CD4-positive, CD25-positive, alpha-beta regulatory T cell (primary cell): ENCODE measurements at places on chromosomes 6 and 20. TPM values are rescaled to one million over a fixed set of nuclear protein-coding genes. Genes with fewer than 3 reads are reported as not detected.

- no peak overlapping the region for H3K4me3 ChIP-seq
- no peak for DNase-seq
- H3K27ac ChIP-seq: no peak overlapping the region
- H3K36me3 ChIP-seq: no peaks in the 10 kb centered on the region
- no peaks in the 10 kb centered on the region for H3K27me3 ChIP-seq
- H3K4me1 ChIP-seq: no peaks in the 10 kb centered on the region
Observed at GRCh38 chr20:15506311-15506710, 1066.9 kb downstream of the KIF16B start.

DNA sequence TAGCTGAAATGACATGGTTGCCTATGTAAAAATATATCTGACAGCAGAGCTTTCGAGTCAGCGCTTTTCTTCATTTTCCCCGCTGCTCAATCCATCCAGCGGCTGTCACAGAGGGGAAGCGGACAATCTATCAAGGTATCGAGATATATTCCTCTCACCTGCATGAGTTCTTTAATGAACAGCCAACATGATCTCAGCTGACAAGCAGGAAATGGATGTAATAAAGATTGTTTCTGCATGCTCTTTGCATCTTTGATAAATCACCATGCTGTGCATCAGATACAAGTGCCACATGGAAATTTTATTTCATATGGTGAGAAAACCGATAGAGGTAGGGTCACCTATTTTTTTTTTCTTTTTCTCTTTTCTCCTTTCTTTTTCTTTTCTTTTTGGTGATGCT is 602.3 kb upstream of the MMS22L start:
- H3K27me3 ChIP-seq: no peaks in the 10 kb centered on the region
- H3K27ac ChIP-seq: no peak overlapping the region
- DNase-seq: no peak
- no peaks in the 10 kb centered on the region for H3K36me3 ChIP-seq

- H3K27me3 ChIP-seq: no peaks in the 10 kb centered on the region
- H3K36me3 ChIP-seq: peaks cover 58% of the 10 kb centered on the region
- DNase-seq: no peak
Observed at GRCh38 chr6:37280162-37280887, 22.4 kb upstream of the TMEM217 start.

GRCh38 chr20:8853805-8854338 is 215.0 kb upstream of the PLCB4 start:
- H3K36me3 ChIP-seq: no peaks in the 10 kb centered on the region
- H3K4me3 ChIP-seq: no peak overlapping the region
- H3K27me3 ChIP-seq: no peaks in the 10 kb centered on the region
- DNase-seq: peak; percentile 3

- no peaks in the 10 kb centered on the region for H3K27me3 ChIP-seq
- H3K4me1 ChIP-seq: no peaks in the 10 kb centered on the region
- no peaks in the 10 kb centered on the region for H3K36me3 ChIP-seq
- H3K4me3 ChIP-seq: no peak overlapping the region
- no peak for DNase-seq
Observed at GRCh38 chr20:24392612-24393011, 76.8 kb upstream of the SYNDIG1 start.

DNA sequence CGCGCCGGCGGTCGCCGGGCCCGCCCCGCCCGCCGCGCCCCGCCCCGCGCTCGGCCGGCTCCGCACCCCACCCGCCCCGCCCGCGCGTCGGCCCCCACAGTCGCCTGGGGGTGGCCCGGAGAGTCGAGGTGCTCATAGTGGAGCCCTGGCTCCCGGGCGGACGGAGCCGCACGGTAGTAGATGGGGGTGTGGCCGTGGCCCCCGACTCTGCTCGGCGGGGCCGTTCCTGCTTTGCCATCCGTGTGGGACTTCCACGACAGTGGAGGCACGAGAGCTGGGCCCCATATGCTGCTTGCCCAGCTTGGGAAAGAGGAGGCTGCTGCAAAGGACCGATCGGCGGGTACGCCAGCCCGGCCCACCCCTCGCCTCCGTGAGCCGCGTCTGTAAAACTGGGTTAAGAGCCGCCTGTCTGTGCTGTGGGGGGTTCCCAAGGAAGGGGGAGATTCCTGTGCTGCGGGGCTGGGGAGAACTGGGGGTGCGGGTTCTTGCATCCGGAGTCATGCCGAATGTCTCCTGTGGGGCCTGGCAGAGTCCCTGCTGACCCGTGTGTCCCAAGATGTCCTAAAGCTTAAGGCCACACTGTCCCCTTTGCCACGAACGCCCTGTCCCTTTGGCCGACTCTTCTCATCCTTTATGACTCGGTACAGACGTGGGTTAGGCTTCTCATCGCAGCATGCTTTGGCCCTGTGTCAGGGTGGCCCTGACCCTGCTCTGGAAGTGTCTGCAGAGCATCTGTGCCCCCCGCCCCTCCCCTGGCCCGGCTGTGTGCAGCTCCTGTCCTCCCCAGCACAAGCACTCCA is at the start of gene OPRL1:
Gene OPRL1, plus strand, starts transcription at position 70 of the 800 bp plus-strand sequence. CDS start 12,639 bp downstream, outside the sequence.
- no peak for DNase-seq
- H3K27ac ChIP-seq: peak within 1 kb of the TSS; percentile 68
- peaks cover 3% of the 10 kb centered on the region for H3K36me3 ChIP-seq
- H3K27me3 ChIP-seq: peaks cover 1% of the 10 kb centered on the region
- H3K4me3 ChIP-seq: peak within 1 kb of the TSS; percentile 78
- H3K4me1 ChIP-seq: peaks cover 62% of the 10 kb centered on the region

Gene KCNG1
- total RNA-seq: not detected

GRCh38 chr20:22663528-22664025 is 79.2 kb upstream of the FOXA2 start:
- H3K4me3 ChIP-seq: no peak overlapping the region
- no peak overlapping the region for H3K27ac ChIP-seq
- H3K36me3 ChIP-seq: no peaks in the 10 kb centered on the region
- H3K27me3 ChIP-seq: no peaks in the 10 kb centered on the region
- H3K4me1 ChIP-seq: no peaks in the 10 kb centered on the region

- H3K4me1 ChIP-seq: no peaks in the 10 kb centered on the region
- H3K36me3 ChIP-seq: no peaks in the 10 kb centered on the region
- DNase-seq: no peak
- no peaks in the 10 kb centered on the region for H3K27me3 ChIP-seq
Observed at GRCh38 chr20:43140726-43141125, 49.0 kb downstream of the PTPRT start.

Gene SNAP91
- not detected for total RNA-seq

- no peak overlapping the region for H3K4me3 ChIP-seq
- peaks cover 2% of the 10 kb centered on the region for H3K27me3 ChIP-seq
- no peaks in the 10 kb centered on the region for H3K36me3 ChIP-seq
- no peak for DNase-seq
- H3K27ac ChIP-seq: no peak overlapping the region
Observed at GRCh38 chr6:21327326-21328112, 266.0 kb upstream of the SOX4 start.

Gene CNR1
- total RNA-seq: not detected

GRCh38 chr6:74626288-74626687 is 579.6 kb downstream of the COL12A1 start:
- no peak overlapping the region for H3K4me3 ChIP-seq
- no peaks in the 10 kb centered on the region for H3K4me1 ChIP-seq
- H3K27ac ChIP-seq: no peak overlapping the region

DNA sequence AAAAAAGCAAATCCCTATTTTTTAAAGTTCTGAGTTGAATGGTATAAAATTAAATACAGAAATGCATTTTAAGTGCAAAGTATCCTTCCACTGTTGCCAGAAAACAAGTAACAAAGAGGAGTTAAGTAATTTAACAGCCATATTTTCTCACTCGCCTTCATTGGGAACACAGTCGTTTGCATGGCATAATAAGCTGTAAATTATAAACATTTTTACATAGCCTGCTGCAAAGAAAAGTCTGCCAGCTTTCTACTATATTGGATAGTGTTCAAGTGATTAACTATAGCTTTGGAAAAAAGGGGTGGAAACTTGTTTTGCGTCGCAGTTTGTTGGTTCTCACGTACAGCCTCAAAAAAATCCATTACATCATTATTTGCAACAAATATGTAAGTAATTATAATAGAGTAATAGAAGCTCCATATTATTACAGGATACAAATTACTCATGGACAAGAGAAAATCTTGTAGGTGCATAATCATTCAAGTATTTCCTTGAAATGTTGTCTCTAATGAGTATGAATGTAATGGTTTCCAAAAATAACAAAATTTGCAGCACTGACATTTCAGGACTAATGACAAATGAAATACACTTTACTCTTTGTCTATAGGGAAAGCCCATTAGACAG is 139.3 kb downstream of the PDSS2 start:
- H3K27me3 ChIP-seq: no peaks in the 10 kb centered on the region
- DNase-seq: no peak
- H3K4me1 ChIP-seq: no peaks in the 10 kb centered on the region
- H3K4me3 ChIP-seq: no peak overlapping the region
- no peaks in the 10 kb centered on the region for H3K36me3 ChIP-seq

DNA sequence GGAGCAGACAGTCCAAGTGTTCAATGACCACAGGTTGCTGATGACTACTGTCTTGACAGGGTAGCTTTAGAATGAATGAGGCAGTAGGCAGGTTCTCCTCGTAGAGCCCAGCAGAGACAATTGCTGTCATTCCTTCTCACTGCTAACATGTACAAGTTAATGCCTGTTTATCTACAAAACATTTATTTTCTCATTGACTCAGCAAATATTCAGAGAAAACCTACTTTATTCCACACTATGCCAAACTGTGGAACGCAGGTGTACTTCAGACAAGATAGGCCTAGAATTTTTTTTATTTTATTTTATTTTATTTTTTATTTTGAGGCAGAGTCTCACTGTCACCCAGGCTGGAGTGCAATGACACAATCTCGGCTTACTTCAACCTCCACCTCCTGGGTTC is 50.8 kb downstream of the ARHGAP18 start:
- no peaks in the 10 kb centered on the region for H3K4me1 ChIP-seq
- no peaks in the 10 kb centered on the region for H3K27me3 ChIP-seq

Gene LGSN
- total RNA-seq: 0.25 TPM

Gene BPIFB4
- total RNA-seq: not detected

- no peak for DNase-seq
- H3K4me1 ChIP-seq: no peaks in the 10 kb centered on the region
- H3K4me3 ChIP-seq: no peak overlapping the region
- no peaks in the 10 kb centered on the region for H3K27me3 ChIP-seq
- no peak overlapping the region for H3K27ac ChIP-seq
Observed at GRCh38 chr6:116783852-116784251, 18.3 kb upstream of the FAM162B start.

Gene BTNL2
- not detected for total RNA-seq

Gene EIF2S2
- total RNA-seq: 21.6 TPM

- H3K27me3 ChIP-seq: peaks cover 10% of the 10 kb centered on the region
- no peaks in the 10 kb centered on the region for H3K36me3 ChIP-seq
- H3K4me3 ChIP-seq: no peak overlapping the region
- H3K4me1 ChIP-seq: no peaks in the 10 kb centered on the region
- no peak for DNase-seq
Observed at GRCh38 chr6:6522709-6523108, 65.8 kb upstream of the LY86 start.

GRCh38 chr20:34708621-34709043 is 4.5 kb downstream of the TP53INP2 start:
- H3K4me3 ChIP-seq: no peak overlapping the region
- H3K27ac ChIP-seq: peak overlapping the region; percentile 88
- peaks cover 19% of the 10 kb centered on the region for H3K4me1 ChIP-seq

- H3K27ac ChIP-seq: no peak overlapping the region
- H3K36me3 ChIP-seq: no peaks in the 10 kb centered on the region
- no peaks in the 10 kb centered on the region for H3K27me3 ChIP-seq
- DNase-seq: no peak
Observed at GRCh38 chr6:14439419-14439818, 321.8 kb downstream of the CD83 start.

DNA sequence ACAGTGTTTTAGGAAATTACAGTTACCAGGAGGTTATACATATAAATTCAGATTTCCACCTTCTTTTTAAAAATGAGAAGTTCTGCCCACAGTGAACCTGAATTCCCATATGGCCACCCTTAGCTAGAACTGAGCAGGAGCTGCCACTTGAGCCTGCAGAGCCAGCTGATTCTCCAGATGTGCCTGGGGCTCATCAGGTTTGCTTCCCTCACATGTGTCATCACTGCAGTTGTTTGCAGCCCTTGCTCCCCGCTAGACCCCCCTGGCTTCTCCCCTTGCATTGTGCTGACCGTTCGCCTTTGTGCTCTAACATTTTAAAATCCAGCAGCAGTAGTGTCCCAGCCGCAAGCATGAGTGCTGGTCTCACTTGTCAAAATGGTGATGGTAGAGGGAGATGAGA is 131.1 kb downstream of the UTRN start:
- no peak overlapping the region for H3K27ac ChIP-seq
- H3K4me1 ChIP-seq: peaks cover 28% of the 10 kb centered on the region
- H3K27me3 ChIP-seq: no peaks in the 10 kb centered on the region
- no peaks in the 10 kb centered on the region for H3K36me3 ChIP-seq
- DNase-seq: no peak

Gene ERMARD
- 27.3 TPM for total RNA-seq

- no peak for DNase-seq
- no peak overlapping the region for H3K27ac ChIP-seq
- H3K27me3 ChIP-seq: no peaks in the 10 kb centered on the region
- peaks cover 17% of the 10 kb centered on the region for H3K36me3 ChIP-seq
Observed at GRCh38 chr6:142162780-142163179, 15.7 kb downstream of the VTA1 start.

GRCh38 chr6:1381481-1382330 is 7.7 kb upstream of the FOXF2 start:
- no peak overlapping the region for H3K27ac ChIP-seq
- peak; percentile 13 for DNase-seq
- no peak overlapping the region for H3K4me3 ChIP-seq
- peaks cover 38% of the 10 kb centered on the region for H3K4me1 ChIP-seq

- no peak for DNase-seq
- no peaks in the 10 kb centered on the region for H3K36me3 ChIP-seq
- peaks cover 7% of the 10 kb centered on the region for H3K27me3 ChIP-seq
- no peak overlapping the region for H3K27ac ChIP-seq
Observed at GRCh38 chr6:40359808-40360207, 227.4 kb downstream of the LRFN2 start.

DNA sequence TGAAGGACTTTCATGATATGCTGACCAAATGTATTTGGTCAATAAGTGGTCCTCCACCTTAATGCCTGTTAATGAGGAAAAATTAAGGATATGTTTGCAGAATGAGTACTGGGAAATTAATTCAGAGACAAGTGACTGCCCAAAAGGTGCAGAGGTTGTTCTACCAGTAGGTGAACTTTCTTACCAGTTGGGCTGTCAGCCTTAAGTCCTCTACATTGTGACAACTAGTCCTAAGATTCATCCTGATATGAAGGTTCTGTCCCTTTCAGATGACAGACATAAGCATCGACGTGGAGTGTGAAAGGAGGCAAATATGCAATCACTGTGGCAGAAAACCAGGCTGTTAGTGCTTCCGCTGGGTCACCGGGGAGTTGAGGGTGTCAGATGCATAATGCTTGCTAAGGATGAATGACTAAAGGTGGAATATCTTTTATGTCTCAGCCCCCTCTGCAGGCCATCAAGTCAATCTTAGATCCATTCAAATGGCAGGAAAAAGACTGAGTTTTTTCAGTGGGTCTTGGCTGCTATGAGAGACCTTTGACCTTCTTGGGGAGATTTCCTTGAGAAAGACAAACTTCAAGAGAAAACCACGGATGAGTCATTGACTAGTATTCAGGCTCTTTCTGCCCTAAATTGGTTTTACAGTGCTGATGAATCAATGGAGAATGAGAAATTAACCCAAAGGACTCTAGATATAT is 226.0 kb downstream of the TPBG start:
- no peaks in the 10 kb centered on the region for H3K4me1 ChIP-seq
- H3K27ac ChIP-seq: no peak overlapping the region
- peak; percentile 1 for DNase-seq
- H3K4me3 ChIP-seq: no peak overlapping the region
- no peaks in the 10 kb centered on the region for H3K36me3 ChIP-seq
- no peaks in the 10 kb centered on the region for H3K27me3 ChIP-seq
